ENCODE measurements at places on chromosomes 4 and X.

DNA sequence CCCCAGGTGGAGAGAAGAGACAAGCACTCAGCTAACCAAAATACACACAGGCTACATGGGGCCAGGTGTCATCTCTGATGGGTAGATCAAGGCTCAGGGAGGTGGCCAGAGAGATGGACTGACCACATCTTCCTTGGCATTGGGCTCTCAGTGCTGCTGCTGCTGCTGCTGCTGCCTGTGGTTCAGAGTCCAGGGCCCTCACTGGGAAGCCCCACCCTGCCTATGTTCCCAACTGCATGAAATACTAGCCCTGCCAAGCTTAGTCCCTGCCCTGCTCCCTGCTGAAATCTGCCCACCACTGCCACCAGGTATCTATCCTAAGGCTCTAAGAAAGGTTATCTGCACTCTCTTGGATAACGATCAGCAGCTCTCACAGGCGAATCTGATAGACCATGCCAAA is 118.7 kb downstream of the EFHC2 start:
- DNase-seq, result no peak

GRCh38 chrX:128634754-128635153 is 582.6 kb upstream of the ACTRT1 start:
- no peak for DNase-seq

GRCh38 chr4:53981567-53981966 is 82.8 kb downstream of the CHIC2 start:
- DNase-seq, result no peak

- DNase-seq, result no peak
Observed at GRCh38 chr4:1168191-1169101, 3.9 kb downstream of the SPON2 start.

DNA sequence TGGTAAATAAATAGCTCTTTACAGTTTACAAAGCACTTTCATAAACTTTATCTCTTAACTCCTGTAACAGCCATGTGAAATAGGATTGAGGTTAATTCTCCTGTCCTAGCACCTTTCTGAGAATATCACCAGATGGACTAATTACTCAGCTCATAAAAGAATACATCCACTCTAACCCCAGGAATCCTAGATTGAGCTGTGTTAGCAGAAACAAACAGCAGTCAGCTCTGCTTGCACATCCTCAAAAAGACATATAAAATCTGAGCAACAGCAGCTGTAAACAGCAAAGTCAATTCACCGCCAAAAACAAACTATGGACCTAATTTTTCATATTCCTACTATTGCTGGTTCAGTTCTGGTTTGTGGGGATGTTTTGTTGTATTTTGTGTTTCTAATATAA is 182.8 kb downstream of the QDPR start:
- DNase-seq, result no peak

DNA sequence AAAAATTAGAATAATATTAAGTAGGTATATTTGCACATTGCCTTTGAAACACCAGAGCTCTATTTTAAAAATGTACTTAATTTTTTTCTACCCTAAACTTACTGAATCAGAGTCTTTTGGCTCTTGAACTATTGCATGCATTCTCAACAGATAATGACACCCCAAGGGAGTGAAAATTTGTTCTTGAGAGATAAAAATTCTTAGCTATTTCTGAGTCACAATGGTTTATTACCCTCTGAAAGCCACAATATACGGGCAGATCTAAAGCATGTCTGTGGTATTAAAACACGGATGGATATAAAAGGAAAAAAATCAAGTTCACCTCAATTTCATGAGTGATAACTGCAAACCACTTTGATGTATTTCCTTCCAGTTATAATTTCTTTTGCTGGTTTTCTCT is 636.3 kb upstream of the FTHL17 start:
- no peak for DNase-seq

DNA sequence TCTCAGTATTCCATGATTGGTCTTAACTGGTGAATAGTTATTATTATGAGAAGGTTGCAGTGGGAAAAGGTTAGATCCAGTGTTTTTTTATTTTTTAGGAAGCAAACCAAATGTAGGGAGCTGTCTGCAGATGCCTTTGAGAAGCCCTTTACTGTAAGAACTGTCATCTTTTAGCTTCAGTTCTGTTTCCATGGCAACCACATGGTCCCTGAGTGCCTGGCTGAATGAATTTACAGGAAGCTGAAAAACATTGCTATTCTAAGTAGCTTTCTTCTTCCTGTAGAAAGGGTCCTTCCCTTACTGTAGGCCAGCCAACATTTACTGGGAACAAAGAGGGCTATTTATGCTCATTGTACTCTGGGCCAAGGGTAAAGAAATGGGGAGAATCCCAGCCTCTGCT is 103.3 kb downstream of the DCLK2 start:
- no peak for DNase-seq

- DNase-seq, result no peak
Observed at GRCh38 chrX:17375367-17375636, 302 bp downstream of the NHS start.

DNA sequence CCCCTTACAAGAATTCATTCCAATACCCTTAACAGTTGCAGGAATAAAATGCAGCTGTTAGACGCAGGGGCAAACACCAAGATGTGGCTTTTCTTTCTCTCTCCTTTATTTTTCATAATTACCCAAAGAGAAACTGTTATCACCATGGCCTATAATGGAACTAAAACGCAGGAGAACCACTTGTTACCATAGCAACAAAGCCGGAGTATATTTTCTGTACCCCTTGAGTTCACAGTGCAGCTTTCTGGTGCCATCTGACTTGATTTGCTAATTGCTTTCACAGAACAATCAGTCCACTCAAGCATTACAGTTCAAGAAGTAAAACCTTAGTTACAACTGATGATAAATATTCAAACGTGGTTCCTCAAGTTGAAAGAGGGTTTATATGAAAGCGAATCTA is 157.9 kb downstream of the AMELX start:
- no peak for DNase-seq

DNA sequence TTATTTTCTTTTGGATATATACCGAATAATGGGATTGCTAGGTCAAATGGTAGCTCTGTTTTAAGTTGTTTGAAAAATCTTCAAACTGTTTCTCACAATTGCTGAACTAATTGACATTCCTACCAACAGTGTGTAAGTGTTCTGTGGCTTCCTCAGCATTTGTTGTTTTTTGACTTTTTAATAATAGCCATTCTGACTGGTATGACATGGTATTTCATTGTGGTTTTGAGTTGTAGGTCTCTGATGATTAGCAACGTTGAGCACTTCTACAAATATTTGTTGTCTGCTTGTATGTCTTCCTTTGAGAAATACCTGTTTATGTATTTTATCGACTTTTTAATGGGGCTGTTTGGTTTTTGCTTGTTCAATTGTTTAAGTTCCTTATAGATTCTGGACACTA is 680.1 kb upstream of the GRIA3 start:
- DNase-seq, result no peak

GRCh38 chr4:188536826-188537225 is 397.6 kb downstream of the TRIML1 start:
- no peak for DNase-seq

- DNase-seq, result no peak
Observed at GRCh38 chr4:5799406-5799805, 88.4 kb downstream of the EVC start.

GRCh38 chrX:82362550-82362949 is 1145.5 kb upstream of the POU3F4 start:
- no peak for DNase-seq

- DNase-seq, result no peak
Observed at GRCh38 chrX:109943092-109943739, 59.7 kb upstream of the TMEM164 start.

DNA sequence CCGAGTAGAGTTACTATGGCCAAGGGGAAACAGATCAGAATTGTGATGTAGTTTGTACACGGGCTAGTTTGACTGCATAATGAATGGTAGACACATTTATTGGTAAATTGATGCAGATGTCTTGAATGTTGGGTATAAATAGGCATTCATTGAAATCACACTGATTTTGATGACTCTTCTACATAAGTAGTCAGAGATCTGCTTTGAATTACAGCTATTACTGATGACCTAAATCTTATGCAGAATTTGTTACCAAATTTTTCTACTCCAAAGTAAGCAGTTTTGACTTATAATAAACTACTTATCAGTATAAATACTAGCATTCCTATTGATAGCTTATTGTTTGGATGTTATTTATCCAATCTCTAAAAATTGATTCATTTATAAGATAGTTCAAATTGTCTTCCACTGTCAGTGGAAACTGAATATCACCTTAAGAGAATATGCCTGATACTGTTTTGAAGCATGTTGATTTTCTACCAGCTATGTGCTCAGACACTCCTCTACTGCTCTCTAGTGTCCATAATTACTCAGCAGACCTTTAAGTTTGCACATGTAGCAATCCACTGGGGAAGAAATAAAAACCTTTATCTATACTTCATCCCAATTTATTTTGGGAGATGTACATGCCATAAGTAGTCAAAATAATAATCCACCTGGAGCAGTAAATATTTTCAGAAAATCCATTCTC is 120.3 kb downstream of the RASL11B start:
- no peak for DNase-seq

DNA sequence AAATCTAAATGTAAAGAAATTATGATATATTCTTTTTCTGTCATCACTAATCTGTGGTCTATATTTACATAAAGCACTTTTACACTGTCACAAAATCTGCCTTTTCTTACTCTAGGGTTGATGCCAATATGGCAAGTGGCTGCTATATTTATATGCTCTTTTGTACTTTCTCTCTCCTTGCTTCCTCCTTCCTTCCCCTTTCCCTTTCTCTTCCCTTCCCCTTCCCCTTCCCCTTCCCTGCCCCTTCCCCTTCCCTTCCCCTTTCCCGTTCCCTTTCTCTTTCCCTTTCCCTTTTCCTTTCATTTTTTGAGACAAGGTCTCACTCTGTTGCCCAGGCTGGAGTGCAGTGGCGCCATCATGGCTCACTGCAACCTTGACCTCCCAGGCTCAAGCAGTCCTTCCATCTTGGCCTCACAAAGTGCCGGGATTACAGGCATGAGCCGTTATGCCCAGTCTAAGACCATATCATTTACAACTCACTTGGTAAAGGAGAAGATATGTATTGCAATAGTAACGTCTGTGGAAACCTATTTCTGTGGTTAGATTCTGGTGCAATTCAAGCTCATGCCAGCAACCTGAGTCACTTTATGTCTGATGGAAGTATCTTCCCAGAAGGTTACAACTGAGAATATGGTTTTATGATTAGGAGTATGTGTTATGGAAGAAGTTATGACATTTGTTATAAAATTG is 13.9 kb upstream of the PLAC8 start:
- no peak for DNase-seq

- DNase-seq, result no peak
Observed at GRCh38 chrX:6432226-6432625, 102.7 kb downstream of the VCX3A start.

DNA sequence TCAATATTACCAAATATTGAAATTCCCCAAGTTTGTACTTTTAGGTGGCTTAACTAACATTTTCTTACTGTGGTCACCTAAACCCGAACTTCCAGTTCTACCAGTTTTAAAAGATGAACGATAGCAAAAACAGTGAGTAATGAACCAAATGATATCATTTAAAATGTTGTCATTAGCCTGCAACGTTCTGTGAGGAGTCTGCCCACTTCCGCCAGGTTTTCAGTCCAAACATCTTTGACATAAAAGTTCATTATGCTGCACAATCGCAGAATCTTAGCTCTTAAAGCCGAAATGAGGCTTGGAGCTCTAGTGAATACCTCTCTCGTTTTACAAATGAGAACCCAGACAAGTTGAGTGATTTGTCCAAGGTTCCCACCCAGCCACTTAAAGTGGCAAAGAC is 762 bp downstream of the PIGA start:
- no peak for DNase-seq

GRCh38 chrX:17629519-17629918 is 107.8 kb upstream of the SCML1 start:
- no peak for DNase-seq

GRCh38 chr4:169492436-169493163 is 119.8 kb downstream of the NEK1 start:
- peak; percentile 8 for DNase-seq

GRCh38 chrX:40912576-40912975 is 172.7 kb upstream of the USP9X start:
- no peak for DNase-seq
